ENCODE measurements at places on chromosomes 6 and 20.

- DNase-seq = no peak
These were observed 37.1 kb upstream of the TFAP2A start for GRCh38 chr6:10451828-10452509.

DNA sequence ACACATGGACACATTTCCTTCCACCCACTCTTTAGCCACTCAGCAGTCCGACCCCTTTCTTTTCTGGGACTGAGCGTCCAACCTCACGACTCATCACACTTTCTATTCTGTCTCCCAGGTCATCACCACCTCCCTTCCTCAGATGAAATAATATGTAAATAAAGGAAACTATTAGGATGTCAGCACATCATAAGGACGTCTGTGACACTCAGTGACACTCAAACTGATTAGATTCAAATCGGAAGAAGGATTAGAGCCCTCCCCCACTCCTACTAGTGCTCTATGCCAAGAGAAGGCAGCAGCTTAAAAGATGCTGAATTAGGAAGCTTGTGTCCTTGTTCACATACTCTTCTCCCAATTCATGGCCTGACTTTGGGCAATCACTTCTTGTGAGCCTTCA is 113.6 kb downstream of the TNFRSF21 start:
- DNase-seq = no peak

DNA sequence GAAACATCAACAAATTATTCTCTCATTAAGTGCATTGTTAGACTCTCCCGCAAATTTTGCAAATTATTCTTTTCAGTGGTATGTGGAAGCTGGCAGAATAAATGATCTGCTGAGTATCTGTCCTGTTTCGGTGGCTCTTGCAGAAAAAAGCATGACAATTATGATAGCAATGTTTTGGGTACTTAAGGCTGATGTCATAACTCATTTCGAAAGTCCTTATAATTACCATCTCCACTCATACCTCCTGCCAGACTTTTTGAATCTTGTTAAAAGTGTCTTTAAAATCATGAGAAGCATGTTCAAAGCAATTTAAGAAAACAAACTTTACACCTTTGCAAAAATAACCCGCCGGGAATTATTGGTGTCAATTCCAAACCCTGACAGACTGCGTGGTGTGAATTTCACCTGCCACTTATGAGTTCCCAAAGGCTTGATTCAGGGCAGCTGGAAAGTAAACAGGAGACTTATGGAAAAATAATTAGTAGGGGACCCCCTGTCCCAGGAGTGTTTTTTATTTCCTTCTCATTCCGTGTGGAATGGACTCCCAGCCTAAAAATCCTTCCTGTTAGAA is 87.6 kb upstream of the E2F3 start:
- no peak for DNase-seq

DNA sequence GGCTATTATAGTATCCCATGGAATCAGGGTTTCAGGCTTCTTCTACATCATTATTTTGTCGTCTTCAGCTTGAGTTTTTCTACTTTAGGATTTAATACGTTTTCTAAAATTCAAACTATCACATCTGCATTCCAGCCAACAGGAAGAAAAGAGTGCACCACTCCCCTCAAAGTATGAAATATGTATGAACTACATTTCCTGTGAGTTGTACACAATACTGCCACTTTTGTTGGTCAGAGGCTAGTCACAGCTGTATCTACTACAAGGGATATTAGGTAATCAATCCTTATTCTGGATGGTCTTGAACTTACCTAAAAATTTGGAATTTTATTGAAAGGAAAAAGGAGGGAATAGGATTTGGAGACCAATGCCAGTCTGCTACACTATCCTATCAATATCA is 235.6 kb upstream of the TBX18 start:
- no peak for DNase-seq

DNA sequence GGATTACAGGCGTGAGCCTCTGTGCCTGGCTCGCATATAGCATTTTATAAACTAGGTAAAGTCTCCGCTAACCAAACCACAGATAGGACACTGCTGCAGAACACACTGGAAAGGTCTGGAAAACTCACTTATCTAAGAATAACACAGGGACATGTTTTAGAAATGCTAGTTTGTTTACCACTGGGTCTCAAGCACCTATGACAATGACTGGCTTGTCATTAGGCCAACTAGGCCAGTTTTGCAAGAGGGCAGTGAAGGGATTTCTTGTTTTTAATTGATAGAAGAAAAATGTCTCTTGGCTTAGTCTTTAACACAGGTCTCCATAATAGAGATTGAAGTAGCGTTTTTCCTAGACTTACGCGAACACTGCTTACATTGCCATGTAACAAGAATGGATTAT is 201.4 kb downstream of the TMEM242 start:
- DNase-seq = no peak

DNA sequence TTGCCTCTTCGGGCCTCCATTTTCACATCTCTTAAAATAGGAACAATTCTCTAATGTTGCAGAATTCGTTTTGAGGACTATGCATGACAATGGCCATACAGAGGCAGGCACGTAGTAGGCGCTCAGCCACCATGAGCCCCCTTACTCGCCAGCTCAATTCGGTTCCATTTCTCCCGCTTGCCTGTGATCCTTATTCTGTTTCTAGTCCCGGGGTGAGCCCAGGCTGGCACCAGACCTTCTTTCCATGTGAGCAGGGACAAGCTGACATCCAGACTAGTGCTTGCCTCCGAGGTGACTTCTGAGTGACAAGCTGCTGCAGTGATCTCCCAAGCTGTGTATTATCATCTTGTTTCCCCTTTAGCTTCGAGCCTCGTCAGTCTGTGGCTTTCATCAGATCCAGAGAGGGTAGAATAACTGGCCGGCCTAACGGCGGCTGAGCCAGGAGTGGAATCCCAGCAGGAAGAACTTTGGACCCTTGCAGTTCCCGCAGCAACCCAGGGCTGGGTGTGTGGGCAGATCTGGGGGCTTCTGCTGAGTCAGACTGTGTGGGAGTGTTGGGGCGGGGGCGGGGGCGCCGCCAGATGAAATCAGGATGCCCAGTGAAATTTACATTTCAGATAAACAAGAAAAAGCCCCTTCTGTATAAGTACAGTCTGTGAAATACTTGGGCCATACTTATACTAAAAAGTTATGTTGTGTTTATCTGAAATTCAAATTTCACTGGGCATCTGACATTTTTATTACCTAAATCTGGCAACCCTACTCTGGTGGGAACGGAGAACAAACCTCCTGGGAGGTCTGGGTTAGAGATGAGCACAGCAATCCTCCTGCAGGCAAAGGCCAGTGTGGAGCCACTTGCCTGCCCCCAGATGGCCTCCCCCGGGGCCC is 10.9 kb downstream of the BANF2 start:
- no peak for DNase-seq

DNA sequence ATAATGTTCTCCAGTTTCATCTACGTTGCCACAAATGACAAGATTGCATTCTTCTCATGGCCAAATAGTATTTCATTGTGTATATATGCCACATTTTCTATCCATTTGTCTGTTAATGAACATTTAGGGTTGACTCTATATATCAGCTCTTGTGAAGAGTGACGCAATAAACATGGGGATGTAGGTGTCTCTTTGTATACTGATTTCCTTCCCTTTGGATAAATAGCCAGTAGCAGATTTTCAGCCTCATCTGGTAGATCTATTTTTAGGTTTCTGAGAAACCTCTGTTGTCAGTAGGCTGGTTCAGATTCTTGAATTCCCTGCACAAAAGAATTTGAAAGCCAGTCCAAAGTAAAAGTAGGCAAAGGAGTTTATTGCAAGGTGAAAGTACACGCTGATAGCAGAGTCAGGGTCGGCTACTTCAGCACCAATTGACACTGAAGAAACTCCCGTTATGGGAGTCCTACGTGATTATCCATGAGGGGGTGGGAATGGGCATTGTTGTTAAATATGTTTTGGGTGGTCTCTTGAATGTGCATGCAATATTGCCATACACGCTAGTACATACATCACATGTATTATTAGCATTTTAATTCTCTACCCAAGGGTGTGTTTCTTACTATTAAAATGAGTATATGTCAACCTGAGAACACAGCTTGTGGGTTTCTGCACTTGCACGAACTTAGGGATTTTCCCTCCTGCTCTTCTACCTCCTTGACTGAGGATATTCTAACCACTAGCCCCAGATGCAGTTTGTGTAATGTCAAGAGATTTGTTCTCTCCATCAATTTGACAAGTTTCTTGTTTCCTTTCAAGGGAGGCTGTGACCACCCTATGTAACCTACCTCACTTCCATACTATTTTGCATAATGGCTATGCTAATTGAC is 14.4 kb upstream of the SLC17A2 start:
- no peak for DNase-seq

DNA sequence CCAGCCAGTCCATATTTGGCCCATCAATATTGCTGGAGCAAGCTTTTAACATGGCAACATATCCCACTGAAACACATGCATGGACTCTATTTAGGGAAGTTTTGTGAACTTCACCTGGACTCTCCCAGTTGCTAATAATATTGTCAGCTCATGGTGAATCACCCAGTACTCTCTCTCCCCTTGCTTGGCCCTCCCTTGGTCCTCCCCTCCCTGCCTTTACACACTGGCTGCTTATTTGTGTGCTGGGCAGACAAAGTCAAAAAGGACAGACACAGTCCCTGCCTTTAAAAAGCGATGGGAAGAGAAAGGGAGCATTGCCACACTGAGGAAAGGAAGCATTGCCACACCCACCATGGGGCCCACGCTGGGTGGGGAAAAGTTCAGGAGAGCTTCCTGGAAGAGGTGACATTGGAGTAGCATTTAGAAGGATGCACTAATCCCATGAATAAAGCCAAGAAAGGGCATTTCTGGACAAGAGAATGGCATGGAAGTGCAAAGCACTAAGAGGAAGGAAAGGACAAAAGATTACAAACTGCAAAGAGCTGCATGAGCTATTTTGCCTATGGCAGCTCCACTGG is 143.4 kb upstream of the EXOC2 start:
- DNase-seq = no peak

- no peak for DNase-seq
These were observed 112.2 kb downstream of the PLEKHG1 start for GRCh38 chr6:150711584-150712504.

DNA sequence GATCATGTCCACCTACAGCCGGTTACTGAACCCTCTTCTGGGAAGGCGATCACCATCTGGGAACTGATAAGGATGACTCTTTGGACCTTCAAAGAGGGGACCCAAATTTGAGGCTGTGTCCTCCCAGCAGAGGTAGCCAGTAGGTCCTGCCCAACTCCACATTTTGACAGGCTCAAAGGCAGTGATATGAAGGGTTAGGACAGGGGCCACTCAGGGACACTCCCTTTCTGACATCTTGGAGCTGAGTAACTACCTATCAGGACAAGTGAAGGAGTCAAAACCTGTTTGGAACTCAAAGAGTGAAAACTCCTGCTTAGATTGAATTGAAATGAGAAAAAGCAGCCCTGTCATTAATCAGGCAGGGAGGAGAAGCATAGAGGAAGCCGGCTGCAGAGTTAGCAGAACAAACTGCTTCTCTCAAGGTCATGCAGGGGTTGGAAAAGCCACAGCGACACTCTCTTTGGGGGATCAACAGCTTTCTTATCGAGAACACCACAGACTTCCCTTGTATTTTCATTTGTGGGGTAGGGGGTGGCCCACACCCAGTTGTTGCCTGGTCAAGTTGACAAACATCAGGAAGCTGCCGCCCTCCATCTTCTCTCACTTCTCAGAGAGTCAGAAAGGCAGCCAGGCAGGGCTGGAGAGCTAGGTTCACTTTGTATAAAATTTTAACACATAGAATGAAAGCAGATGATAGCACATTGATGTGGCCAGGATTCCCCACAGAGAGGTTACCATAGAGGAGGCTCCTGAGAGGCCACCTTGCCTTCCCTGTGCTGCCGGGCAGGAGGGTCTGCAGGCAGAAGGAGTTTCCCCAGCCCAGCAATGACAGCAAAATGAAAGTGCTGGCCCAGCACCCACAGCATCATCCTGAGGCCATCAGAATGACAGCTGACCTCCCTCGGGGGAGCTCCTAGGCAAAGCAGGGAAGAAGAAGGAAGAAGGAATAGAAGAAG is 47.6 kb downstream of the AGPAT4 start:
- DNase-seq = no peak

- DNase-seq = peak; percentile 57
These were observed 504 bp downstream of the VPS16 start for GRCh38 chr20:2840967-2841531.

- no peak for DNase-seq
These were observed 101.4 kb downstream of the IRF4 start for GRCh38 chr6:492816-493414.

GRCh38 chr6:134654751-134655150 is 295.1 kb downstream of the ALDH8A1 start:
- DNase-seq = no peak

- no peak for DNase-seq
These were observed 133.7 kb upstream of the HSF2 start for GRCh38 chr6:122265755-122266154.

DNA sequence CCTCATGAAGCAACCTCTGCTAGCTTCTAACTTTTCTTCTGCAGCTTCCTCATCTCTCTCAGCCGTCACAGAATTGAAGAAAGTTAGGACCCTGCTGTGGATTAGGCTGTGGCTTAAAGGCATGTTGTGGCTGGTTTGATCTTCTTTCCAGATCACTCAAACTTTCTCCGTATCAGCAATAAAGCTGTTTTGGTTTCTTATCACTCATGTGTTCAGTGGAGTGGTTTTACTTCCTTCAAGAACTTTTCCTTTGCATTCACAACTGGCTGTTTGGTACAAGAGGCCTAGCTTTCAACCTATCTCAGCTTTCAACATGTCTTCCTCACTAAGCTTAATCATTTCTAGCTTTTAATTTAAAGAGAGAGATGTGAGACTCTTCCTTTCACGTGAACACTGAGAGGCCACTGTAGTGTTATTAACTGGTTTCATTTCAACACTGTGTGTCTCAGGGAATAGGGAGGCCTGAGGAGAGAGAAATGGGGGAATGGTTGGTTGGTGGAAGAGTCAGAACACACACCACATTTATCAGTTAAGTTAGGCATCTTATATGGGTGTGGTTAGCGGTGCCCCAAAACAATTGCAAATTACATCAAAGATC is 17.2 kb downstream of the ZSCAN23 start:
- DNase-seq = no peak

- no peak for DNase-seq
These were observed 37.7 kb upstream of the PRSS16 start for GRCh38 chr6:27209659-27210269.

DNA sequence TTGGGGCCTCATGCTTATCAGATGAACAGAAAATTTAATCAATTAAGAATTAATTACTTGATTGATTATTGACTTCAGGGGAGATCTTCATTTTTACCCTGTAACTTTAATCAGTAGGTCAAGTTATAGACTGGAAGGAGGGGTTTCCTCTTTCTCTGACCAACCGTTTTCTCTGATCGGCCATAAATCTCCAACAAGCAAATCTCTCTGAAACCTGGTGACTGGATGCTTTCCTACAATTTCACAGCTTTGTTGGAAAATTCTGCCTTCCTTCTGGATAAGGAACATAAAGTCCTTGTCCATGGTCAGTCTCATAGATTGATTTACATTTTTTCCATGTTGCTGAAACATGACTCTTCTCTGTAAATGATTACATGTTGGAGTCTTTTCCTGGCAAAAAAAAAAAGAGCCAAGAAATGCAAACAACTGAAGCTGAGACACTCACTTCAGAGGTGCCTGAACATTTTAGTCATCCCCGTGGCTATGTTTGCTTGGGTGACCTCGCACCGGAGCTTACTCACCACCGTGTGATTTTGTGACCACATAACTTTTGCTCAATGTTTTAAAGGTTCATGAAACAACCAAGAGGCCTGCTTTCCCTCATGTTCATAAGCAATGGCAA is 31.0 kb downstream of the IRF4 start:
- DNase-seq = peak; percentile 66
